ENCODE measurements at places on chromosomes 11 and 22. TPM values are rescaled to one million over a fixed set of nuclear protein-coding genes. Genes with fewer than 3 reads are reported as not detected.

The GUCD1 gene
- 47.0 TPM for total RNA-seq

The OR51B5 gene
- total RNA-seq, result not detected

The MED19 gene
- 36.2 TPM for total RNA-seq

The CREB3L1 gene
- total RNA-seq, result not detected

The DEUP1 gene
- not detected for total RNA-seq

The GAL3ST3 gene
- not detected for total RNA-seq

The OR51I1 gene
- total RNA-seq, result not detected

The SNX32 gene
- total RNA-seq, result not detected

The BTBD18 gene
- not detected for total RNA-seq

DNA sequence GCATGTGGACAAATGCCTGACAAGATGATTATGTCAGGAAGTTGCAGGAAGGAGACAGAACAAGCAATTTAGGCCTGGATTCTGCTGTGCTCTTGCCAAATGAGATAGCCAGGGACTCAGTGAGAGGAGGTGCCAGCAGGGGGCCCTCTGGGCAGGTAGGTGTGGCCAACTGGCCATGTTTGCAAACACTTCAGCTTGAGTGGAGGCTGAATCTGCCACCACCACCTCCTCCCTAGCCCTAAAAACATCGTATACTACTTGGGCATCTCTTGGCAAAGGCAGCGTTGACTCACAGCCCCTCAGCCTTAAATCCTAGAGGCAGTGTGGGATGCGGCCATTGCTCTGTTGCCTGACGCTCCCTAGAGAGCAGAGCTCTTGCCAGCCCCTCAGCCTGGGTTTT lies 95.1 kb upstream of the PLET1 start:
- H3K4me3 ChIP-seq, result no peak overlapping the region
- no peaks in the 10 kb centered on the region for H3K36me3 ChIP-seq
- no peaks in the 10 kb centered on the region for H3K27me3 ChIP-seq
- DNase-seq, result peak; percentile 85
- no peak overlapping the region for H3K27ac ChIP-seq
- H3K4me1 ChIP-seq, result no peaks in the 10 kb centered on the region

DNA sequence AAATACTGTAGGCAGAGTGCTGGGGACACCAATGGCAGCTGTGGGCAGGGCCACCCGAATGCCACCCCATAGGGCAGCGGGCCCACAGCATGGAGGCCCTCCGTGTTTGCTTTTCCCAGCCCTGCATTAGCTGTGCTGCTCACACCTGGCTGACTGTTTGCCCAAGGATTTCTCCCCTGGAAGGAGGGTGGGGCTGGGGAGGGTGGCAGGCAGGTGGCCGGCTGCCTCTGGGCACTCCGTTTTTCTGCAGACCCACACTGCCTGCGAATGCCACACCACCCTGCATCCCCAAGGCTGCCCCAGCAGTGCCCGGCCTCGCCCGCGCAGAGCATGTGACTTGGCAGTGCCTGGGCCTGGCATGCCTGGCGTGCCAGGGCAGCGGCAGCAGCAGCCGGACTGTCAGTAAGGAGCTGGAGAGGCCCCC lies 19.6 kb downstream of the DAGLA start:
- H3K36me3 ChIP-seq, result no peaks in the 10 kb centered on the region
- H3K4me3 ChIP-seq, result no peak overlapping the region
- peak; percentile 63 for DNase-seq
- peaks cover 40% of the 10 kb centered on the region for H3K4me1 ChIP-seq

- H3K27ac ChIP-seq, result peak overlapping the region; percentile 88
- no peaks in the 10 kb centered on the region for H3K27me3 ChIP-seq
- H3K4me3 ChIP-seq, result peak overlapping the region; percentile 91
- H3K4me1 ChIP-seq, result peaks cover 27% of the 10 kb centered on the region
- DNase-seq, result peak; percentile 58
- H3K36me3 ChIP-seq, result peaks cover 12% of the 10 kb centered on the region
Measured at GRCh38 chr22:37020192-37020479, 594 bp downstream of the MPST start.

GRCh38 chr11:43067681-43068080 lies 244.1 kb upstream of the API5 start:
- H3K27ac ChIP-seq, result no peak overlapping the region
- DNase-seq, result no peak
- no peaks in the 10 kb centered on the region for H3K4me1 ChIP-seq
- no peaks in the 10 kb centered on the region for H3K27me3 ChIP-seq
- no peak overlapping the region for H3K4me3 ChIP-seq

- peaks cover 15% of the 10 kb centered on the region for H3K4me1 ChIP-seq
- H3K27ac ChIP-seq, result no peak overlapping the region
- DNase-seq, result no peak
- no peaks in the 10 kb centered on the region for H3K36me3 ChIP-seq
- no peak overlapping the region for H3K4me3 ChIP-seq
- H3K27me3 ChIP-seq, result no peaks in the 10 kb centered on the region
Measured at GRCh38 chr22:24434471-24435322, 7.3 kb downstream of the ADORA2A start.

- H3K4me3 ChIP-seq, result no peak overlapping the region
- H3K27me3 ChIP-seq, result peaks cover 44% of the 10 kb centered on the region
- H3K36me3 ChIP-seq, result peaks cover 2% of the 10 kb centered on the region
Measured at GRCh38 chr11:118217575-118217974, 7.2 kb downstream of the JAML start.

- no peak for DNase-seq
- peak overlapping the region; percentile 70 for H3K4me3 ChIP-seq
- H3K27ac ChIP-seq, result peak overlapping the region; percentile 85
- peaks cover 100% of the 10 kb centered on the region for H3K36me3 ChIP-seq
- H3K27me3 ChIP-seq, result no peaks in the 10 kb centered on the region
Measured at GRCh38 chr11:114309517-114309916, 13.3 kb downstream of the NNMT start.

- no peak overlapping the region for H3K4me3 ChIP-seq
- peaks cover 47% of the 10 kb centered on the region for H3K36me3 ChIP-seq
- H3K27ac ChIP-seq, result peak overlapping the region; percentile 86
- no peak for DNase-seq
Measured at GRCh38 chr22:45166932-45167331, 3.2 kb downstream of the NUP50 start.

DNA sequence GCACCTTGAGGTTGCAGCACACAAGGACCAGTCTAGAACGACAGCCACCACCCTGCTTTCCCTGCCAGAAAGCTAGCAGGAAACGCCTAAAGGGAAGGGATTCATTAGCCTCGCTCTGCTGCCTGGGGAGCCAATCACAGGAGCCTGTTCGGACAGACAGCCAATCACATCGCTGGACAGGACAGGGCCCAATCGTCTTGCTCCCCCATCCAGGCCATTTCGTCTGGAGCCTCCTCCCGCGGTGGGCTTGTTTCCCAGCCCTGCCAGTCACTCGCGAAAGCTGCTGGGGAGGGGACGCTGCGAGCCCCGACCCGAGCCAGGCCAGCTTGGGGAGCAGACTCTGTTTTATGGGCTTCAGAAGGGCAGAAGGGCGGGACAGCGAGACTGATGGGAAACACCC lies 79.8 kb upstream of the NCAM1 start:
- H3K36me3 ChIP-seq, result no peaks in the 10 kb centered on the region
- no peak for DNase-seq
- H3K27me3 ChIP-seq, result peaks cover 13% of the 10 kb centered on the region
- H3K27ac ChIP-seq, result no peak overlapping the region

DNA sequence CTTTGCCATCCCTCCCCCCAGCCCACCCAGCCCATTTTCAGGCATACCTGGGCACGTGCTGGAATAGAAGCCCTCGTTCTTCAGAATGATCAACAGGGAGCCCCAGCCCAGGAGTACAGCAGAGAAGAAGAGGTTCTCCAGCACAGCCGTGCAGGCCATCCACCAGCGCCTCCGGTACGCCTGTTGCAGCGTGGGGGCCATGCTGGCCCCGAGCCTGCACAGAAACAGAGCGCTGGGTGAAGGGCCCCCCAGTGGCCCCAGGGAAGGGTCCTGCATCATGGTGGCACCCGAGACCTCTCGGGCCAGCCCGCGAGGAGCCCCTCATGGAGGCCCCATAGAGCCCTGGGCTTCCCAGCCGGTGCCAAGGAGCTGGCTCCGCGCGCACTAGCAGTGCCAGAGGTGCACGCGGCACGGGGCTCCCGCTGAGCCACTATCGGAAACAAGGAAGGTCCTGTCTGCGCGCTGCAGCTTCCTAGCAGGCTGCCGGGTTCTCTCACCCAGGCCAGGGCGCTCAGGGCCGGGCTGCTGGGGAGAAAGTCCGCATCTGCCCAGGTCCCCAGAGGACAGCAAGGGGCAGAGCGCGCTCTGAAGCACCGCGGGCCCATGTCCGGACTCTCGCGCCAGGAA lies 1.5 kb downstream of the SLC43A1 start:
- no peak for DNase-seq
- H3K4me3 ChIP-seq, result peak overlapping the region; percentile 83
- no peaks in the 10 kb centered on the region for H3K27me3 ChIP-seq
- no peak overlapping the region for H3K27ac ChIP-seq
- no peaks in the 10 kb centered on the region for H3K4me1 ChIP-seq

- H3K27me3 ChIP-seq, result peaks cover 8% of the 10 kb centered on the region
- H3K4me3 ChIP-seq, result no peak overlapping the region
- no peak for DNase-seq
- no peaks in the 10 kb centered on the region for H3K4me1 ChIP-seq
Measured at GRCh38 chr11:25886036-25886435, 445.9 kb upstream of the ANO3 start.
